Central memory CD8-positive, alpha-beta T cell (primary cell): ENCODE measurements at places on chromosomes 4 and X.

GRCh38 chrX:39642071-39642470 is 455.7 kb downstream of the BCOR start:
- DNase-seq: no peak

DNA sequence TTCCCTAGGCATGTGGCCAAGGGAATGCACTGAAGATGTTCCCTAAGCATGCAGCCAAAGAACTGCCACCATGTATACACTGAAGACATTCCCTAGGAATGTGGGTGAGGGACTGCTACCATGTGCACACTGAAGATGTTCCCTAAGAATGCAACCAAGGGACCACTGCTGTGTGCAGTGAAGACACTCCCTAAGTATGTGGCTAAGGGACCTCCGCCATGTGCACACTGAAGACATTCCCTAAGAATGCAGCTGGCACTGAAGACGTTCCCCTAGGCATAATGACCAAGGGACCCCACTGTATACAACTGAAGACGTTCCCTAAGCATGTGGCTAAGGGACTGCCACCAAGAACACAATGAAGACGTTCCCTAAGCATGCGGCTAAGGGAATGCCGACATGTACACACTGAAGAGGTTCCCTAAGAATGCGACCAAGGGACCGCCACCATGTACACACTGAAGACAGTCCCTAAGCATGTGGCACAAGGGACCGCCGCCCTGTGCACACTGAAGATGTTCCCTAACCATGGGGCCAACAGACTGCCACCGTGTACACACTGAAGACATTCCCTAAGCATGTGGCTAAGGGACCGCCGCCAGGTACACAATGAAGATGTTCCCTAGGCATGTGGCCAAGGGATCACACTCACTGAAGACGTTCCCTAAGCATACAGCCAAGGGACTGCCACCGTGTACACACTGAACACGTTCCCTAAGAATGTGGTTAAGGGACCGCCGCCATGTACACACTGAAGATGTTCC is 25.6 kb downstream of the DHRSX start:
- no peak for DNase-seq

- no peak for DNase-seq
Observed at GRCh38 chr4:151031831-151032605, 16.9 kb upstream of the LRBA start.

- no peak for DNase-seq
Observed at GRCh38 chr4:88087004-88087403, 71.4 kb downstream of the ABCG2 start.

- no peak for DNase-seq
Observed at GRCh38 chr4:87933337-87933736, 42.2 kb upstream of the SPP1 start.
